T-helper 2 cell treated with Interferon-gamma antibody and Interleukin-4, amounts not matched to agents 100 ng/mL and 5 ng/mL, for 36 hours (primary cell): ENCODE measurements at places on chromosomes 13 and 19. TPM values are rescaled to one million over a fixed set of nuclear protein-coding genes. Genes with fewer than 3 reads are reported as not detected.

The IGLON5 gene
- not detected in 2 replicates for total RNA-seq

The SH2D3A gene
- total RNA-seq: 20.8 and 21.0 TPM in 2 replicates

The AZU1 gene
- total RNA-seq: not detected in 2 replicates

The ZNF709 gene
- total RNA-seq: 1.2 and 1.9 TPM in 2 replicates

The C13orf46 gene
- total RNA-seq: 4.1 and 4.5 TPM in 2 replicates

The ZNF580 gene
- 29.9 and 30.8 TPM in 2 replicates for total RNA-seq

The IL4I1 gene
- total RNA-seq: 1.9 and 2.1 TPM in 2 replicates

The NCR1 gene
- total RNA-seq: not detected in 2 replicates
